Stimulated activated CD8-positive, alpha-beta memory T cell treated with anti-CD3 and anti-CD28 coated beads, Interleukin-7, amount 100 ng/mL, for 1 hour (primary cell): ENCODE measurements at places on chromosomes 2 and 18.

DNA sequence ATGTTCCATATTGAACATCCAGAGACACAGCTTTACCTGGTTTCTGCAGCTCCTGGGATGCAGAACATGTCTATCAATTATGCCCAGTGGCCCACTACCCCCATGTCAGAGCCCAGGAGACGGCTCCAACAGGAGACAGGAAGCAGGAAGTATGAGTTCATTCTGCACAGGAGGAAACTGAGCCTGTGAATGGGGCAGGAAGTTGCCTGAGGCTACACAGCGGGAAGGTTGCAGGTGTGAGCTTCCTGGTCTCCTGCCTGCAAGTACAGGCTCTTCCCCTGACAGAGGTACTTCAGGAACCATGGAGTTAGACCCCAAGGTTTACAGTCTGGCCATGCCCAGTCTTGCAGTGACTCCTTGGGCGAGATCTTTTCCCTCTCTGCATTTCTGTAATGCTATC is 2.8 kb upstream of the BOK start:
- no peak for DNase-seq

DNA sequence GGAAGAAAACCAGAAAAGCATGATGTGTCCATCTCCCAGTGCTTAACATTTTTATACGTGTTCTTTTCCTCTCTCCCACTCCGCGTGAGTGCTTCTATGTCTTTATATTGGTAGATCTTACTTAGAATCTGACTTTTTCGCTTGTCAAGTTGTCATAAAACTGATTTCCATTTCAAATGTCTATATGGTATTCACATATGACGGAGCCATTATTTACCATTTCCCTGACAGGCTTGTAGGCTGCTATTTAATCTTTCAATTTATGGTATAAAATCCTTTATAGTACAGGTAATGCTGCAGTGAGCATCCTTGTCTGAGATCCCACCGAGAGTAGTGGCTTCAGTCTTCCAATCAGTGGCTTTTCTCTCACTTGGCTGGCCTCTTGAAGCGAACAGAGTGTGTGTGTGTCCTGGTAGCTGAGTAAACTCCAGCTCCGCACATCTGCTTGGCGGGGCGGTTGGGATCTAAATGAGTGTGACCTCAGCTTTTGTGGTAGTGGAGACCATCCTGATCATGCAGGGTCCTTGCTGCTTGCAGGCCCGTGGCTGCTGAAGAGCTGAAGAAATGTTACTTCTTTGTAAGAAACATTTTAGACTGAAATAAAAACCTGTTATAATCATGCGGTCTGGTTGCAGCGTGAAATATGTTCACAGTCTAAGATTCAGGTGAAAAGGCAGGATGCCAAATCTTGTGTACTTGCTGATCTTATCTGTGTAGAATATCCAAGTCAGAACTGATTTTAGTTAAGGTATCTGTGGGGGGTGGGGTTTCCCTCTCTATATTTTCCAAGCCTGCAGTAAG is 40.2 kb downstream of the INPP4A start:
- DNase-seq: no peak

GRCh38 chr2:201654616-201655384 is 11.5 kb upstream of the TMEM237 start:
- no peak for DNase-seq

DNA sequence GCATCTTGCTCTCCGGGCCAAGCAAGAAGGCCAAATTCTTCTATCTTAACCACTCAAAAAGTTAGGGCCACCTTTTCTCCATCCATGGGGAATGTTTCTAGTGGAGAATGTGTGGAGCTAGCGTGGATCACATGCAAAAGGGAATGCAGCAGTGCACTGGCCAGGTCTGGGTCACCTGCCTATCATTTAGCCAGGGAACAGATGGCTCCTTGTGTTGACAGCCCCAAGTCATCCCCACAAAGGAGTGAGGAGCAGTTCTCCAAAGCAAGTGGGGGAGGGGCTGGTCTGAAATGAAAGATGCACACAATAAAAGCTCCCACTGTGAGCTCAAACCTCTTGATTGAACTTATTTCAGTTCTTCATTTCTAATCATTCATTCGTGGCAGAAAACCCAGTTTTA is 19.1 kb downstream of the EPB41L3 start:
- no peak for DNase-seq

- no peak for DNase-seq
These were observed 75.0 kb upstream of the RBBP8 start for GRCh38 chr18:22858121-22858520.

DNA sequence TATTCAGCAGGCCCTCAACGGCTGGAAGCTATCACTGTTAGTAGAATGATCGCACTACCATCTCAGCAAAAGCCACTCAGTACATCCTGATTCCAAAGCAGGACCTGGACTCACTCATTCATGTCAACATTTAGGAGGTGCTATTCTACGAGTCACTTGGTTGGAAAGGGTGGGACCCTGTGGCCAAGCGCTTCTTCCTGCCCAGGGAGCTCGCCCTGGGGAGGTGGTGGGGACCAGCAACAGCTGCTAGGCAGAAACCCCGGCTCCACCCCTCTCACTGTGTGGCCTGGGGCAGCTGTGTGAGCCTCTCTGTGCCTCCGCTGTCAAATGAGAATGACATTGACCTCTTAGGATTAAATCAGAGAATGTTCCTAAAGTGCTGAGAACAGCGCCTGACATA is 231.4 kb downstream of the EIPR1 start:
- no peak for DNase-seq
